ENCODE measurements at places on chromosomes 16 and 17. TPM values are rescaled to one million over a fixed set of nuclear protein-coding genes. Genes with fewer than 3 reads are reported as not detected.
A peak's percentile ranks its signal among the peaks of the same experiment; 100 is the strongest.

The TMC6 gene
- 438 TPM for total RNA-seq

The NXN gene
- 0.22 TPM for total RNA-seq

The NLRP1 gene
- 82.5 TPM for total RNA-seq

The USP36 gene
- 79.0 TPM for total RNA-seq

The INTS2 gene
- 22.7 TPM for total RNA-seq

The RPH3AL gene
- total RNA-seq: 4.6 TPM

The DNASE1L2 gene
- 3.4 TPM for total RNA-seq

The ANKRD40CL gene
- not detected for total RNA-seq

The TUBB3 gene
- 1.1 TPM for total RNA-seq

The MARCHF10 gene
- not detected for total RNA-seq

The FLOT2 gene
- 200 TPM for total RNA-seq

The FSCN2 gene
- total RNA-seq: 0.22 TPM

The TEX19 gene
- 0.10 TPM for total RNA-seq

The SMPD3 gene
- 4.1 TPM for total RNA-seq

The WSCD1 gene
- not detected for total RNA-seq

The ZFP3 gene
- total RNA-seq: 6.5 TPM

The SLC5A2 gene
- not detected for total RNA-seq

The GIT1 gene
- 107 TPM for total RNA-seq

The RASL10B gene
- 0.15 TPM for total RNA-seq

GRCh38 chr17:21160401-21160800, 33.6 kb downstream of the DHRS7B start:
- no peak for DNase-seq

DNA sequence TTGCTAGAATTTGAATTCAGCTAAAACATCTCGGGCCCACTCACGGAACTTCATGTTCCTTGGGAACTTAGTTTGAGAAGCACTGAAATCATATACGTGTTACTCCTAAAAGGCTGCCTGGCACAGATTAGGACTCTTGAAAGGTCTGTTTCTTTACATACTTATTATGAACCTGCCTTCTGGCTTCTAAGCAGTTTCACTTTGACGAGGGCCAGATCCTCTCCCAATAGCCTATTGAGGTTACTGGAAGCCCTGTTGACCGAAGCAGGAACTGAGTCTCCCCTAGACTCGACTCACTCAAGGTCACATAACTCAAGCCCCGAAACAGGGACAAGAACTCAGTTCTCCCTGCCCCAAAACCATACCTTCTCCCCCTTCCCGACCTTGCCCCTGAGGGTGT, 121.9 kb upstream of the PLCG2 start:
- no peak for DNase-seq

DNA sequence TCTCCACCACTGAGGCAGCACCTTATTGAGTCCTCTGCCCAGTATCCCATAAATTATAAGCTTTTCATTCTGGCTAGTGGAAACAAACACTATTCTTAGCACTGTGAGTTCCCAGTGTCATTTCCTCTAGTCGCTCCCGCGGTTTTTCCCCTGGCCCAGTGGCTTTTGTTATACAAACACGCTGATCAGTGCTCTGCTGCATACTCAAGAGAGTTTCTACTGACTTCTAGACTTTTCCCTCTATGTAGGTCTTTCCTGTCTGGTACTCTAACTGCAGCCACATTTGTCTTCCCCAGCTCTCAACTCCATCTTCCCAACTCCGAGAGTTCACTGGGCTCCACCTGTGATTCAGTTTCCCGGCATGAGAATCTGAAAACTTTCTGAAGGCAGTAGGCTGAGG, 556.6 kb upstream of the SALL1 start:
- no peak for DNase-seq

GRCh38 chr17:49482144-49482817, 12.8 kb upstream of the NGFR start:
- DNase-seq: no peak

GRCh38 chr17:5788266-5788900, 204.1 kb upstream of the NLRP1 start:
- DNase-seq: no peak

DNA sequence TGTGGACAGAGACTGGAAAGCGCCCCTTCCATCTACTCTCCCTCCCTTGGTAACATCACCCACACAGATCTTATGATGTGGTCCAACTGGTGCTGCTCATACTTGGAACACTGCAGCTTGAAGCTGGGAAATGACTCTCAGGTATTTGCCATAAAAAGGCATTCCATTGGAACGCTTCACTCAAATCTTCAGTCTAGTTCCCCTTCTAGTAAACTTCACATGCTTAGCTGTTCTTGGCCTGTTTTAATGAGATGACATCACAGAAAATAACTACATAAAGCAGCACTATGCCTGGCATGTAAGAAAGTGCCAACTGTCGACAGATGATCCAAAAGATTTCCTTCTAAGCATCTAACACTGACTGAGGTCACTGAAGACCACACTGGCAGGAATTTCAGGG, 9.3 kb downstream of the ZNF263 start:
- DNase-seq: no peak

- DNase-seq: no peak
Measured at GRCh38 chr16:52488837-52489289, 58.1 kb downstream of the TOX3 start.

DNA sequence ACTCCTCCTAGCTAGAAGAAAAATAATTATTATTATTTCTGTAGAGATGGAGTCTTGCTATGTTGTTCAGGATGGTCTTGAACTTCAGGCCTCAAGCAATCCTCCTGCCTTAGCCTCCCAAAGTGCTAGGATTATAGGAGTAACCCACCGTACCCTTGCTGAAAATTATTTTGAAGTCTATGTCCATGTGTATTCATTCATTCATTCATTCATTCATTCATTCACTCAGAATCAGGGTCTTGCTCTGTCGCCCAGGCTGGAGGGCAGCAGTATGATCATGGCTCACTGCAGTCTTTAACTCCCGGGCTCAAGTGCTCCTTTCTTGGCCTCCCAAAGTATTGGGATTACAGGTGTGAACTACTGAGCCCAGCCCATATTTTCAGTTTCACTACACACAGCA, 4.1 kb downstream of the SLC7A6OS start:
- DNase-seq: no peak

GRCh38 chr16:89456419-89456959, 33.9 kb downstream of the ANKRD11 start:
- no peak for DNase-seq

DNA sequence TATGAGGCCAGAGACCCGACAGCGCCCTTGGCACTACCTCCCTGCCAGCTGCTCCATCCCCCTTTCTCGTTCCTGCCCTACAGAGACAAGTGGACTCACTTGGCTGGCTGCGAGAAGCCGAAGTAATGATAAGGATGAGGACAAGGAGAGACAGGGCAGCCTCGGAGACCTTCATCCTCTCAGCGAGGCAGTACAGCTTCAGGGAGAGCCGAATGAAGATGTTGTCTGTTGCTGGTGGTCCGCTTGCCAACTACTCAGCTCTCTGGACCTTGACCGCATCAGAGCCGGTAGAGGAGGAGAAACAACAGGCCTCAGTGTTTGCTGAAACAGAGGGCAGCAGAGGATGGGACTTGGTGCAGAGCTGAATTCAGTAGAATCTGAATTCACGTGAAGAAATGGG, at the start of gene CCL16:
Gene CCL16 (minus strand): TSS at position 252 of the 400 bp plus-strand sequence. CDS start 77 bp downstream, at position 175.
- DNase-seq: no peak

- DNase-seq: no peak
Measured at GRCh38 chr17:34368946-34369500, 6.0 kb upstream of the CCL1 start.

GRCh38 chr17:21500064-21500463, 123.9 kb downstream of the KCNJ12 start:
- no peak for DNase-seq

- no peak for DNase-seq
Measured at GRCh38 chr17:58416937-58417299, 416 bp downstream of the RNF43 start.

- peak; percentile 65 for DNase-seq
Measured at GRCh38 chr17:44110823-44111633, 12.4 kb downstream of the HDAC5 start.

GRCh38 chr17:31308372-31309334, 5.2 kb downstream of the EVI2B start:
- DNase-seq: no peak

GRCh38 chr16:17083628-17084027, 387.1 kb downstream of the XYLT1 start:
- DNase-seq: no peak

GRCh38 chr16:56422896-56423441, 2.4 kb downstream of the AMFR start:
- DNase-seq: no peak

- DNase-seq: no peak
Measured at GRCh38 chr17:82267575-82268379, 5.7 kb downstream of the CSNK1D start.

DNA sequence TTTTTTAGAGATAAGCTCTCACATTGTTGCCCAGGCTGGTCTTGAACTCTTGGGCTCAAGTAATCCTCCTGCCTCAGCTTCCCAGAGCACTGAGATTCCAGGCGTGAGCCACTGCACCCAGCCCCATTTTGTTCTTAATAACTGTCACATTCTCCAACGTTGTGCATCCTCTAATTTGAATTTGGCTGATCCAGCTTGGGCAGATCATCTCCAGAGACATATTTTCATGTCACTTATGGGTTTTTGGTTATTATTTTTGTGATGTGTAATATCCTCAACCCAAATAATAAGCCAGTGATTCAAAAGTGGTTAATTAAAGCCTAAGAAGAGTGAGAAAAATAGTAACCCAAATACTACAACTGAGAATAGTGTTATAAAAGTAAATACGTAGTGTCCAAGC, 16.2 kb upstream of the COL1A1 start:
- no peak for DNase-seq

All from activated CD4-positive, alpha-beta T cell treated with anti-CD3 and anti-CD28 coated beads, Interleukin-2, amount 10 ng/mL, durations not matched to agents 7 days and 5 days (primary cell).